Fibroblast of the aortic adventitia (primary cell): ENCODE measurements at places on chromosomes 3 and 15.
A peak's percentile ranks its signal among the peaks of the same experiment; 100 is the strongest.

- peak; percentile 10 for DNase-seq
These were observed 108.5 kb downstream of the SAMMSON start for GRCh38 chr3:70108072-70108471.

- no peak for DNase-seq
These were observed 99.6 kb downstream of the TUSC7 start for GRCh38 chr3:116809208-116809607.

DNA sequence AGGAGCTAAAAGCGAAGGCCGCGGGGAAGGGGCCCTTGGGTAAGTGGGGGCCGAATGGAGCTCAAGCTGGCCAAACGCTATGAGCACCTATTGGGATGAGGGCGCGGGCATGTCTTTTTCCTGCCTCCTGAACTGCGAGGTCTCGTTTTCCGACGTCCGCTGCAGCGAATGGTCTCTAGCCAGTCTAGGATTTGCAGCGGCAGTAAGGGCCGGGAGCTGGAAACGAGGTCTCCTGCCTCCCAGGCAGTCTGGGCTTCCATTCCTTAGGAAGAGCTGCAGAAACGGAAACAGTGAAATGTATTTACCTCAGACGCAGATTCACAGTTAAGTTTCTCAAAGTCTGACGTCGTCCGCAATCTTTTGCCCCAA, 517 bp downstream of the TMA7 start:
- no peak for DNase-seq

DNA sequence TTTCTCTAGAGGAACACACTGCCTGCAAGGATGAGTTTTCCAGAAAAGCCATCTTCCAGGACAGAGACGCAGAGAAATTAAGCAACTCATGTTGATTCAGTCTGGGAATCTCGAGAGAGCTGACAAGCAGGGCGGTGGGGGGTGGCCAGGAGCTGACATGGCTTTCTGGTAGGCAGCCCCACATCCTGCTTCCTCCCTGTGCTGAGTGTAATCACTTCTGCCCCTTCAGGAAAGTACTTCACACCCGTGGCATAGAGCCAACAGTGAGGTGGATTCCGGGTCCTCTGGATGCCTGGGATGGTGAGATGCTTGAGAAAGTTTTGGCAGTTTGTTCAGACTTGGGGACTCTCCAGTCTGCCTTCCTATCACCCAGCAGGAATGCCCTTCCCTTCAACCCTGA, 221.1 kb downstream of the SLCO3A1 start:
- DNase-seq, result peak; percentile 91

DNA sequence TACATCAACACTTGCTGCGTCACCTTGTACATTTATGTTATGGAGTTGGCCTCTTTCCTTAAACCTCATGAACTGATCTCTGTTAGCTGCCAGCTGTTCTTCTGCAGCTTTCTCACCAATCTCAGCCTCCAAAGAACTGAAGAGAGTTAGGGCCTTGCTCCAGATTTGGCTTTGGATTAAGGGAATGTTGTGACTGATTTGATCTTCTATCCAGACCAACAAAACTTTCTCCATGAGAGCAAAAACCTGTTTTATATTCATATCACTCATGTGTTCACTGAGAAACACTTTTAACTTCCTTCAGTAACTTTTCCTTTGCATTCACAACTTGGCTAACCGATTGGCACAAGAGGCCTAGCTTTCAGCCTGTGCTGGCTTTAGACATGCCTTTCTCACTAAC, 1156.0 kb upstream of the CADM2 start:
- no peak for DNase-seq

DNA sequence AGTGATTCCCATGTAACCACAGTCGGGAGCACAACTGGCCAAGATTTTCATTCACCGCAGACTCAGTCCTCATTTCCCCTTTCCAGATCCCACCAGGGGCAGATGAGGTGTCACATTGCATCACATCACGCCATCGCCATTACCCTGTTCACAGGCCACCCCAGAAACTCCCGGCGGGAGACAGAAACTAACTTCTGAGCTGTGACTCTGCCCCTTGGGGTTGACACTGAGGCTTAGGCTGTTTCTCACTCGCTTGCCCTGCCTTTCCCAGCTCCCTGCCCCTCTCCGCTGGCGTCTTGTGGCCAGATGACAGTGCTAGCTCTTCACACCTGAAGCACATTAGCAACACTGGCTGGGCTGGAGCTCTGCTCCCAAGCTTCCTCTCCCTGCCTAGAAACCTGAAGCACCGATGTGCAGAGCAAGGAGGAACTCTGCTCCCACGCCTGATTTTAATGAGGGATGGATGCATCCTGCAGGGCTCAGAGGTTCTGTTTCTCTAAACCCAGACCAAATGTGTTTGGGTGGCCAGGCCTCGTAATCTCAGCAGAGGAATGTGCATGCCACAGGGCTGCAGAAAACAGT, 88.8 kb upstream of the CTDSPL start:
- no peak for DNase-seq

DNA sequence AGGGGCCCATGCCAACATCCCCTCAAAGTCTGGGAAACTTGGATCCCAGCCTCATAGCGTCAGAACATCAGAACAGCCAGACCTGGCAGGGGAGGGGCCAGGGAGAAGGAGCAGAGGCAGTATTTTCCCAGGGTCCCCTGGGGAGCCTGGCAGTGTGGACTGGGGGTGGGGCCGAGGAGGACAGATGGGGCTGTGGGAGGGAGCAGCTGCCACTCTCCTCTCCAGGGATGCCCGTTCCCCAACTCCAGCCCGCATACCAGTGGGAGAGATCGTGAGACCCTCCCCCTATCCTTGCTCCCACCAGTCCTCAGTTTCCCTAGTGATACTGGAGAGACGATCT, 6.5 kb upstream of the DNAJB8 start:
- no peak for DNase-seq

GRCh38 chr3:105836533-105836932, 32.3 kb downstream of the CBLB start:
- DNase-seq, result peak; percentile 37

DNA sequence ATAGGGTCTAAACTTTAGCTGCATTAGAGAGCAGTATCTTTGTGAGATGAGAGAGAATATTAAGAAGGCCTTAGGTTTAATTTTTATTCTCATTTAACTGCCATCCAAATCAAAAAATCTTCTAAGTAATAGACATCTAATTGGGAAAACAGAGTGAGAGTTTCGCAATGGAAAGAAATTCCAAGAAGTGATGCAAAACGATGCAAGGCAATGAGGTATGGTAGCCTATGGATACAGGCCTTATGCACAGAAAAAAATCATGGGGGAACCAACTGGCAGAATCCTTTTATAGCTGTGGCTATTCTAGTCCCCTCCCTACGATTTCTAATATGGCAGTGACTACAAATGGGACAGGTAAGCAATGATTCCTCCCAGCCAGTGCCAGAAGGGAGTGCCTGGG, 225.9 kb downstream of the GREM1 start:
- DNase-seq, result peak; percentile 64

DNA sequence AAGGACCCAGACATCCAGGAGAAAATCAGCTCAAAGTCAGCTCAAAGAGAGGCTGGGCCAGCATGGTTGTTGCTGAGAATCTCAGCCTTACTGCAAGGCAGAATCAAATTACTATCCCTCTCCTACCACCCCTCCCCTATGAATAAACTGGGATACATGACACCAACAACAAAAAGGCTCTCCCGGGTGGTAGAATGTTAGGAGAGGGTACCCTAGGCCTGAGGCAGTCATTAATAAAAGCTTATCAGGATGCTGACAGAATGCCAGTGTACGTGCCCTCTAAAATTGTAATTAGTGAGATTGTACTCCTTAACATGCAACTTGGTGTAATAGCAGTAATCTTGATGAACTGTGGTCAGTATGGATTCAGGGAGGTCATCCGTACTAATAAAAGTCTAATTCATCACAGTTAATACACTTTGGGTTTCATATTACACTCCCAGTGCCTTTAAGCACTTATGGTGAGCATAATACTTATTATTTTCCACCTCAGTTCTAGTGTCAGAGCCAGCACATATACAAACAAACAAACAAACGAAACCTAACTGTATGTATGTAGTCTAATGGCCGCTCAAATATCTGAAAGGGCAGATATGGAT, 76.5 kb downstream of the B3GALNT1 start:
- no peak for DNase-seq

DNA sequence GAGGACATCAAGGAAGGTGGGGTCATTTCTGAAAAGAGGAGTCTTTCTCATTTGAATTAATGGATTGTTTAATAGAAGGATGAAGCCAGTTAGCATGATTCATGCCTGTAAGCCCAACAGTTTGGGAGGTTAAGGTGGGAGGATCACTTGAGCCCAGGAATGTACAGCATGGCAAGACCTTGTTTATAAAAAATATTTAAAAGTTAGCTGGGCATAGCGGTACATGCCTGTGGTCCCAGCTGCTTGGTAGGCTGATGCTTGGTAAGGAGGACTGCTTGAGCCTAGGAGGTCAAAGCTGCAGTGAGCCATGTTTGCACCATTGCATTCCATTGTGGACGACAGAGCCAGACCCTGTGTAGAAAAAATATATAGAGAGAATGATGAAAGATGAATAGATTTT, 165.5 kb downstream of the ALCAM start:
- DNase-seq, result no peak

- DNase-seq, result no peak
These were observed 83.8 kb downstream of the ASB7 start for GRCh38 chr15:100686021-100686724.

DNA sequence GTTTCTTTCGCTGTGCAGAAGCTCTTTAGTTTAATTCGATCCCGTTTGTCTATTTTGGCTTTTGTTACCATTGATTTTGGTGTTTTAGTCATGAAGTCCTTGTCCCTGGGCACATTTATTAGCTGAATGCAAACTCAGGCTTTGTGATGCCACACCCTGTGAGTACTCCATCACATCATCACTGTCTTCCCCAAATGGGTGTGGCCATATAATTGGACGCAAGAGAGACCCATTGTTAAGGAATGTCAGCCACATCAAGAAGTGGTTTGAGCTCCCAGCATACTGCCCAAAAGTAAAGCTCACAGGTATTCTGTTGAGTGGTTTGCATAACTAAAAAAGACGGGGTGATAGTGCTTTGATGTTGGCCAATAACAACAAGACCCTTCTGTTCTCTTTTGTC, 245.7 kb downstream of the SV2B start:
- no peak for DNase-seq

- DNase-seq, result peak; percentile 27
These were observed 56.6 kb upstream of the PLXND1 start for GRCh38 chr3:129663045-129663446.

DNA sequence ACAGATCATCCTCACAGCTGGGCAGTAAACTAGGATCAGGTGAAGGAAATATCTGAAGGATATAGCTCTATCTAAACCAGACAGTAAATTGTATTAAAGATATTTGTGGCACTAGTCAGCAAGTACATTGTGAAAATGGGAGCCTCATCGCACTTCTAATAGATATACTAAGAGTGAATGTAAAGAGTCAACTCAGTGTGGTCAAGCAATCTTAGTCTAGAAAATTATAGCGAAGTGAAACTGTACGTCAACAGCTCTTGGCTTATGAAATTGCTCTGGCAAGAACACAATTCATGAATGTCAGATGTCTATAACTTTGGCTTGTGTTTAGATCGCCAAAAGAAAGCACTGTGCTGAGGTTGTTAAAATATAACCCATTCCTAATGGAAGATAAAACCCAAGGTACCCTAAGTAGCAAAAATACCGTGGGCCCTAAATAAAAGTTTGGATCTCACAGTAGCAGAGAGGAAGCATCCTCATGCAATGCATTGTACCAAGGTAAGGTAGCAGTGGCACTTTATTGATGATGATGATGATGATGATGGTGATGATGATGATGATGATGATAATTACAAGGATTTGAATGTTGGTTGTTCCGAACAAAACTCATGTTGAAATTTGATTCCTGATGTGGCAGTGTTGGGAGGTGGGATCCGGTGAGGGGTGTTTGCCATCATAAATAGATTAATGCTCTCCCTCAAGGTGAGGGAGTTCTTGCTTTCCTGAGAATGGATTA, 228.5 kb downstream of the UNC13C start:
- DNase-seq, result no peak

DNA sequence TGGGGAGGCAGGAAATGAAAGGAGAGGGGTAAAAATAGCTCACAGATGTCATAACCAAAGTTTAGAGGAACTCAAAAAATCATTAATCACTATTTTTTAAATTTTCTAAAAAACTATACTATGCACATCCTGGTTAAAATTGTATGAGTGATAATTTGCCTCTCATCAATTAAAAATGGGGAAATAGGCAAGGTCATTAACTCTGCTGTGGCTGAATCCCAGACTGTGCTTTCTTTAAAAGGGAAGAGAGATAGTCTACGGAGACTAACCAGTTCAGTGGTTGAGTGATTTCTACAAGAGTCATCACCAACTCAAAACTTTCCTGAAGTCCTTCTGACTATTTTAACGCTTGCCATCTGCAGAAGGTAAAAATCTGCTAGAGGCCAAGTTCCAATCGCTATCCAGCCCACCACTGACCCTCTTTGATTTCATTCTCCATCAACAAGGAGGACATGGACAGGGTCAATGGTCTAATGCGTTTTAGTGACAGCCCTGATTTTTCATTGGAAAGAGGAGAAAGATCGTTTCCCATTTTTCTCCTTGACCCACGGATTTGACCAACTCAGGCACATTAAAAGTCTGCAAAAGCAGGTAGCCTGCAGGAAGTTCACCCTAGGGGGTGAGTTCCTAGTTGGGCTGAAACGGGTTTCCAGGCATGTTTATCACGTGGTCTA, 850 bp downstream of the SUCLG2 start:
- no peak for DNase-seq

- DNase-seq, result peak; percentile 65
These were observed 143.7 kb upstream of the ZNF385D start for GRCh38 chr3:21894459-21895340.

- peak; percentile 4 for DNase-seq
These were observed 140.6 kb upstream of the PRR20G start for GRCh38 chr3:127428344-127428997.

DNA sequence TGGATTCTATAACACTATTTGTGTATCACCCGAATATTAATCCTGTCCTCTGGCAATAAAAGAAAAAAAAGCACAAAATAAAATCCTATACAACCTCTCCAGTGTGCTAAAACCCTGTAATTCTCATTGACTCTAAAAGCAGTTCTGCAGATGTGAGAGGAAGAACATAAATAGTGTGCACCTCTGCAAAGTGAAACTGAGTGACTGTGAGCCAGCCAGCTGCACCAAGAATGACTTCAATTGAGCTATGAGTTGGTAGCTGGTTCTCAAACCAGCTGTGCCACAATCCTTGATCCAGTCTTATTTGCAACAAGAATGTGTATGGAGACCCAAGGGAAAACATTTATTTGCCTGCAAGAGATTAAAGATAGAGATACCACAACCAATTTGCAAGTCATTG, 31.2 kb upstream of the COL8A1 start:
- no peak for DNase-seq

GRCh38 chr3:79081335-79081734, 686.5 kb downstream of the ROBO1 start:
- DNase-seq, result no peak

- DNase-seq, result peak; percentile 26
These were observed 7.9 kb upstream of the DOCK3 start for GRCh38 chr3:50666837-50667236.

DNA sequence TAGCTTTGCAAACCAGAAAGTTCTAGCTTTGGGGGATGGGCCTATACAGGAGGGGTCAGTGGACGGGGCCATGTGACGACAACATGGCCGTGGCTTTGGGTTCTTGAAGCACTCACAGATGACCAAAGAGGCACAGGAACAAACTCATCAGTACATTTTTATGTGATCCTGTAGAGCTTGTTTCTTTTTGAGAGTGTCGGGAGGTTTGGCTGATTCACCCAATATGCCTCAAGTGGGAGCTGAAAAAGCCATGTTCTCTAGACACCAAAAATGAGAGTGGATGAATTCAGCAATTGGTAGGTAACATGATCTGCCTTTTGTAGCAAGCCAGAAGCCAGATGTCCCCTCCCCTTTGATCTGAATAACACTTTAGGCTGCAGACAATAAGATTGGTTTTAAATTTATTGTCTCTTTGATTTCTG, 30.1 kb downstream of the GREM1 start:
- DNase-seq, result no peak

- peak; percentile 7 for DNase-seq
These were observed 256.3 kb upstream of the EOMES start for GRCh38 chr3:27978440-27978839.
